ENCODE measurements at places on chromosomes 4 and X.

GRCh38 chrX:102042372-102043325 lies 82.8 kb upstream of the TCEAL2 start:
- no peak for DNase-seq

- no peak for DNase-seq
These were observed 146.3 kb downstream of the OPHN1 start for GRCh38 chrX:68286980-68287379.

GRCh38 chr4:40564815-40565483 lies 64.7 kb downstream of the RBM47 start:
- peak; percentile 63 for DNase-seq

DNA sequence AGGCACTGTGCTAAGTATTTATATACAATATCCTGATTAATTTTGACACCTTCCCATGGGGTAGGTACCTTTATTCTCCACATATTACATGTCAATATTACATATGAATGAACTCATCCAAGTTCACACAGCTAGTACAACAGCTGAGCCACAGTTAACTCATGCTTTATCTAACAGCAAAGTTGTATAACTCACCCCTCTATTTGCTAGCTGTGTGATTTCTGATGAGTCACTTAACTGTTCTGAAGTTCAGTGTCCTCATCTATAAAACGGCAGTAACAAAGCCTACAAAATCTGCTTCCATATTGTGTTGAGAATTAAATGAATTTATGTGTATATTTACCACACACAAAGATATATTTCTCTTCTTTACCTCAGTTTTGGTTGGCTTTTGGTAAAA lies 48.2 kb upstream of the KDR start:
- DNase-seq, result no peak

DNA sequence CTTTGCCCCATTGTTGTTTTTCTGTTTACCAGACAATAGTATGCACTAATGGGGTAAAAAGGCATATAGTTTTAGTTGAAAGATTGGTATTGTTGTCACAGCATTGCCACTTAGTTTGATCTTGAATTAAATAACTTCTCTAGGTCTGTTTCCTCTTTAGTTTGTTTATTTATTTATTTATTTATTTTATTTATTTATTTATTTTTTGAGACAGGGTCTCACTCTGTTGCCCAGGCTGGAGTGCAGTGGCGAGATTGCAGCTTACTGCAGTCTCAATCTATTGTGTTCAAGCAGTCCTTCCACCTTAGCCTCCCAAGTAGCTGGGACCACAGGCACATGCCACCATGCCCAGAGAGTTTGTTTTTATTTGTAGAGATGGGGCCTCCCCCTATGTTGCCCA lies 138.6 kb downstream of the KDM6A start:
- DNase-seq, result no peak

- no peak for DNase-seq
These were observed 333.8 kb downstream of the ANK2 start for GRCh38 chr4:113383111-113383785.

DNA sequence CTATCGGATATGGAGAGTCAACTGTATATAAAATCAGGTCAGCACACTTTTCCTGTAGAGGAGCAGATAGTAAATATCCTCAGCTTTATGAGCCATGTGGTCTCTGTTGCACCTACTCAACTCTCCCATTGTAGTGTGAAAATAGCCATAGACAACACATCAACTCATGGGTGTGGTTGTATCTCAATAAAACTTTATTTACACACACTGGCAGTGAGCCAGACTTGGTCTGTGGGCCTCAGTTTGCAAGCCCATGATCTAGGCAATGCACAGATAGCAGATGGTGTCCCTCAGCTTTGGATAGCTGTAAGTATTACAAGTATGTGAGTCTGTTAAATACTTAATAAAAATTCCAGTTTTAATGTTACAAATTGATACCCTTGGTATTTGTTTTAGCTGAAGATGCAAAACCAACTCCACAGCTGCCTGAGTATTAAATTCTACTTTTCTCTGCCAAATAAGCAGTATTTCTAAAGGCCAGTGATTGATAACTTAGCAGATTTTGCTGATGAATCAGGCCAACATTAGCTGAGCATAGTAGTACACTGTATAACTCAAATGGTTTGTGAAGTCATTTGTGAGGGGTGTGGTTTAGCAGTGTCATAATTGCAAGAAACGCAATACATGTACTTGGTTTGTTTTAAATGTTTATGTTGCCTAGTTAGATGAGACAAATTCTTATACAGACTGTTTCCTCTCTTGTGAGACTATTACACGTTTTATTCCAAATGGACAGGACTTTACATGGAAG lies 87.3 kb downstream of the GPR143 start:
- DNase-seq, result no peak

GRCh38 chr4:110532901-110533589 lies 57.1 kb downstream of the ENPEP start:
- DNase-seq, result no peak

GRCh38 chr4:54016504-54016903 lies 47.9 kb downstream of the CHIC2 start:
- DNase-seq, result peak; percentile 12

GRCh38 chr4:866068-866760 lies 40.3 kb upstream of the CPLX1 start:
- no peak for DNase-seq

- DNase-seq, result no peak
These were observed 88.1 kb downstream of the MGST2 start for GRCh38 chr4:139753686-139754085.

GRCh38 chr4:7506119-7506518 lies 71.4 kb upstream of the PSAPL1 start:
- DNase-seq, result no peak

GRCh38 chr4:18754180-18754579 lies 732.6 kb upstream of the LCORL start:
- DNase-seq, result no peak

- DNase-seq, result no peak
These were observed 22.8 kb upstream of the AP1S2 start for GRCh38 chrX:15877380-15877779.

DNA sequence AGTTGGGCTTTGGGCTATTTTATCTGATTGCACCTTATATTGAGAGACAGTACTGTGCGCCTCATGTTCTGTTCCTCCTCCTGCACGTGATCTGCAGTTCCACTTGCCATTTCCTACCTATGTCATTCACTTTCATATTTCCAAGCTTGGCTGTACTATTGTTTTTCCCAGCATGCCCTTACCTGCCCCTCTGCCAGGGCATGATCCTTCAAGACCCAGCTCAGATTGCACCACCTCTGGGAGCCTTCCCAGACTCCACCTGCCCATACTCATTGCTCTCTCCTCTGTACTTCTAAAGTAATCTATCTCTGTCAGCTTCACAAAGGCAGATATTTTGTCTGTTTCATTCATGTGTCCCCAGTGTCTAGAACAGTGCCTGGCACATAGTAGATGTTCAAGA lies 11.6 kb downstream of the SLC25A5 start:
- no peak for DNase-seq

DNA sequence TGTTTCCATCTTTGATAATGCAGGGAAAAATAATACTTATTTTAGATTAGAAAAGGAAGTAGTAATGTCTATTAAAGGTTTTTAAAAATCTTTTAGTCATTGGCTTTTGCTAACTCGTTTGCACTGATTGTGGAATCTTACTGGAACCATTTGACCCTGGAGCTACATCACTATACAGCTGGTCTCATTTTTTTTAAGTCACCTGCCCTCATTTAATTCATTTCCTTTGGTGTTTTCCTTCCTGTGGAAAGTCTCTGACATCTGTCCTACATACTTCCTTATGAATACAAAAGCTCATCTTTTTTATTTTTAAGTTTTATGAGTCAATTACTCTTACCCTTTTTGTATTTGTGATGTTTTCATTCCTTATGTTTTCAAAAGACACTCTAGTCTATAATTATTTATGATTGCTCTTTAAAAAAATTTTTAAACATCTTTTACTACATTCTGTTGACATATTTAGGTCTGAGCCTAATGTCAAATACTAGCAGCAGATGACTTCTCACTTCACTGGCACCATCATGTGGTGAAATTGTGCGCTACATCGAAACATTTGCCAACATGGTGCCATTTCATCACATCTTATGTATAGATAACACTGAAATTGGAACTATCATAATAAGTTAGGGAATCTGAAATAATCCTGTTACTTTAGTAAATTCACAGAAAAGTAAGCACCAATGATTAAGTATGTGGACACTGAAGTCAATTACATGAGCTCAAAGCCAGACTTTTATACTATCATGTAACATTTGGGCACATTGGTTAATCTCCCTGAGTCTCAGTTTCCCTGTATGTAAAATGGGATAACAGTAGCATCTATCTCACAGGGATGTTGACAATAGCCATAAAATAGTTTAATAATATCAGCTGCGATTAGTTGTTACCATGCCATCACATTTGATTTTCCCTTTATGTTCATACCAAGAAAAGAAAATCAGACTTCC lies 9.4 kb upstream of the MMAA start:
- DNase-seq, result peak; percentile 24

GRCh38 chrX:151206871-151207270 lies 30.5 kb downstream of the GPR50 start:
- DNase-seq, result no peak

GRCh38 chr4:180465364-180465763 lies 1777.8 kb upstream of the TENM3 start:
- DNase-seq, result no peak

DNA sequence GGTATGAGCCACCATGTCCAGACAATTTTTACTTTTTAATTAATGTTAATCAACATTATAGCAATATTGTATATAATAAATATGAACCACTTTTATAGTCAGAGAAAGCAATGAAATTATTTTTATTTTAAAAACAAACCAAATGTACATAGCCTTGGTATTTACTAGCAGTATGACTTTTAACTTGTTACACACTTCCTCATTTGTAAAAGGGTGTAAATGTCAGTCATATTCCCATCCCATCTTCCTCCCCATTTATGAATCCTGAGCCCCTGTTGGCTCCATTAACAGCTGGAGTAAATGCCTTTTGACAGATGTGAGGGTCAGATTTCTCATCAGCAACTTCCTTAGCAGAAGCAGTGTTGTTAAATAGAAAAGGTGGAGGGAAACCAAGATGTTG lies 179.6 kb upstream of the SPRY1 start:
- DNase-seq, result no peak

DNA sequence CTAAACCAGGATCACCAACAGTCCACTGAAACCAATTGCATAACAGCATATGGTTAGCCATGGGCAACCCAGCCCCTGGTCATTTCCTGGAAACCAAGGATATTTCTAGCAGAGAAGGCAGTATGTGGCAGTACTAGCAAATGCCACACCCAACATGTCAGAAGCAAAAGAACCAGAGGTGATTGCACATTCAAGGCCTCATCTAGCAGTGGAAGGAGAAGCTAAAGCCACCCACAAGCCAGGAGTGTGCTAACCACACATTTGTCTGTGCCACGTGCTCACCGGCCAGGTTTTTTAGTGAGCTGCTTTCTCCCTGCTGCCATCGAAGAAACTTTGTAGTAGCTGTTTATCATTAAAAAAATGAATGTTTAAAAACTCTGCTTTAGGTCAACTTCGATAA lies 42.0 kb downstream of the TEC start:
- no peak for DNase-seq

DNA sequence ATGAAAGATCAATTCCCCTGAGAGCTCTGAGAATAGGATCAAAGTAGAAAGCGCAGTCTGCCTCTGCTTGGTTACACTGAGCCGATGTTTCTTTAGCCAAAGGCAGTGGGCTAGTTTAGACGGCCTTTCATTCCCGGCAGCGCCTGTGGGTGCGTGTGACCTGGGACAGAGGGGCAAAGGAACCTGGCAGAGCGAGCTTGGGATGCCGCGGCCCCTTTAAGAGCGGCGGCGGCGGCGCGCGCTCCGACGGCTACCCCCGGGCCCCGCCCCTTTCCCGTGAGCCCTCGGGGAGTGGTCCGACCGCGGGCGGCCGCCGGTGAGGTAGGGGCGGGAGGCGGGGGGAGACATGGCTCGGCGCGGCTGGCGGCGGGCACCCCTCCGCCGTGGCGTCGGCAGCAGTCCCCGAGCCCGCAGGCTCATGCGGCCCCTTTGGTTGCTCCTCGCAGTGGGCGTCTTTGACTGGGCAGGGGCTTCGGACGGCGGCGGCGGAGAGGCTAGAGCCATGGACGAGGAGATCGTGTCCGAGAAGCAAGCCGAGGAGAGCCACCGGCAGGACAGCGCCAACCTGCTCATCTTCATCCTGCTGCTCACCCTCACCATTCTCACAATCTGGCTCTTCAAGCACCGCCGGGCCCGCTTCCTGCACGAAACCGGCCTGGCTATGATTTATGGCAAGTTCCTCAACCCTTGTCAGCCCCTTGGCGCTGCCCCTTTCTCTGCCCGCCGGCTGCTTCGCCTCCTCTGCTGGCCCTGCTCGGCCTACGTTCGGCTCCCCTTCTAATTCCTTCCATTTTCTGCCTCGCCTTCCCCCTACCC lies at the start of gene SLC9A6:
Gene SLC9A6 (plus strand): TSS at position 279 of the 816 bp plus-strand sequence. CDS start 224 bp downstream, at position 503.
- DNase-seq, result peak; percentile 79

- no peak for DNase-seq
These were observed 691 bp upstream of the USP46 start for GRCh38 chr4:52659722-52660261.

GRCh38 chrX:149647505-149647904 lies 15.9 kb upstream of the TMEM185A start:
- DNase-seq, result no peak

DNA sequence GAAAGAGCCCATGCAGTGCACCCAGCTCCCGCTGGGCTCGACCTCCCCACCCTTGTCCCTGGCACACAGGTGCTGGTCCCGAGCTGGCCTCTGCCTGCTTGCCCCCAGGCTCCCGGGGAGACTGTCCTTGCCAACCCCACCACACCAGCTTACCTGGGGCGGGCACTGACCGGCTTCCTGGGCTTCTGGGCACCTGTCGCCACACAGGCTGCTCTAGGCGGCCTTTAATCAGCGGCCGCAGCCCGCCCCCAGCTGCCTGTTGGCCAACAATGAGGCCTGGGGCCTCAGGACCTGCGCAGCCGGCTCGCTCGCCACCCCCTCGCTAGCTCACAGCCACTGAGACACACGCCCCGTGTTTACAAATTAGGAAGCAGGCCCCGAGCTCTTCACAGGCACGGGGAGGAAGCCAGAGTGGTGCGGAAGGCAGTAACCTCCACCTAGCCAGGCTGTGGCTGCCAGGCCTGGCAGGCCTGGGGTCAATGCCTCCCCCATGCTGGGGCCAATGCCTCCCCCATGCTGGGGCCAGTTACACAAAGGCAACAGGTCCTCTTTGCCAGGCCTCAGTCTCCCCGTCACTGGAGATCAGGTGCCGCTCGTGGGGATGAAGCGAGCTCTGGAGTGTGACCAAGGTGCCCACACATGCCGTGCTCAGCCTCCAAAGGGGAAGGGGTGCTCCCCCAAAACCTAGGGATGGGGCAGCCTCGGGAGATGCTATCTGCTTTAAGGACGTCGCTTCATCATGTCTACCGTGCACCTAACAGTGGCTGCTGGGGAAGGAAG lies at the start of gene TREX2:
Gene TREX2 (minus strand): TSS at position 201 of the 780 bp plus-strand sequence. CDS start 626 bp downstream, outside the sequence.
- no peak for DNase-seq

- no peak for DNase-seq
These were observed 3.0 kb downstream of the PLP2 start for GRCh38 chrX:49174723-49175122.

GRCh38 chr4:37522996-37523395 lies 163.2 kb downstream of the RELL1 start:
- no peak for DNase-seq

- no peak for DNase-seq
These were observed 3.0 kb downstream of the GPR174 start for GRCh38 chrX:79147477-79147876.

GRCh38 chrX:36198575-36198974 lies 279.0 kb downstream of the CFAP47 start:
- DNase-seq, result no peak

Data from NCI-H187 (cell line).